DMS 273 treated with DMSO at 0.1 percent for 48 hours (cell line): ENCODE measurements at places on chromosomes 7 and 10.

DNA sequence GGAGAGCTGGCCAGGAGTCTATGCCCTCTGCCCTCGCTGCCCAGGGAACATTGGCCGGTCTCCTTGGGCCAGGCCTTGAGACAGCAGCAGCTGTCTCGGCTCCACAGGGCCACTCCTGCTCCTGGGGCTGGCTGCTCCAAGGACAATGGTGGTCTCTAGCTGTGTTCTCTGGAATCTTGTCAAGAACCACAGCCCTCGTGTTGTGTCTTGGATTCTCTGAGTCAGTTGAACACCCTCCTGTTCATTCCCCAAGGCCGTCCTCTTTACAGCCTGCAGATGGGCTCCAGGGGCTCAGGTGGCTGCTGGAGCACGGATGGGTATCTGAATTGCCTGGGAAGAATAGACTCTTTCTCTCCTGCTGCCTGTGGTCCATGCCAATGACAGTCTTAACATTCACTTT, 511.1 kb downstream of the GLRX3 start:
- DNase-seq: no peak

DNA sequence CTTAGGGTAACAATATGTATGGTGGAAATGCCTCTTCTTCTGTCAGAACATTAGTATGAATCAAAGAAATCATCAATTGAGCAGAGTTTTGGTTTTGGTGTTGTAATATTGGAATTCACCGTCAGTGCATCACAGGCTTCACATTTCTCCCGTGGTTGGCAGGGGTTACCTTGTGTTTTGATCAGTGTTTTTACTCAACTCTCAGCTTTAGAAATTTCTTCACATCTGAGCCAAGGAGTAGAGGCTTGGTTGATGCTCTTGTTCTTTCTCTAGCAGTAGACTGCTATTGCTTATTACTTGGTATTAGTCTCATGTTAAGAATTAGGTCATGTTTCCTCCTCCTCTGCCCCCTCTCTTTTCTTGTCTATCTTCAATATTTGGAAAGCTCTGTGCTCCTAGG, 188.8 kb upstream of the SMIM30 start:
- no peak for DNase-seq

DNA sequence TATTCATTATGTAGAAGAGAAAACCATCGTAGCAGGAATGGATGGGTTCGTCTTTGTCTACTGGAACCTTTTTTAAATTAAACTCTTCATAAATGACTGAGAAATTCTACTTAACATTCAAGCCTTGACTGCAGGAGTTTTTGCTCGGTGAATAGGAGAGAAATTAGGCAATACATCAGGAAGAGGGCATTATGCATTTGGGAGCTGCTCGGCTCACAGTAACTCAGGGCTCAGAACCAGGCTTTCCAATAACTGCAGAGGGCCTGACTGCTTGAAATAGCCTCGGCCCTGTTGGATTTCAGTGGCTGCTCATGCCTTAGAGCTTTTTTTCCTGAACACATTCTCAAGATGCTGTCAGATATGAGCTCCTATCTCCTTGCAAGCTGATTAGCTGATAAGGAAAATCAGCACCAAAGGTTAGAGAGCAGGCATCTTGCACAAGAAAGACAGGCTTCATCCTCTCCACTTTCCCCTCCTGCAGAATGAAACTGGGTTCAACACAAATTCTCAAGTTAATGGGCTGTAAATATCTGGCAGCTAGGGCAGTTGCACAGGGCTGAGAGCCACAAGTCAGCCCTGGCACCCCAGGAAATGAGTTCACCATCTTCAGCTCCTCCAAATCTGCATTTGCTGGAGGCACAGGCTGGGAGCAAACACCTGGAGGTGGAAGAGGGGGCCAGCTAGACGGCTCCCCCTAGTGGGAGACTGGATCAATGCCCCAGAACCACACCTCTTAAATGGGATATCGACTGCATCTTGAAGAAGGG, 24.3 kb downstream of the TECTB start:
- no peak for DNase-seq

- no peak for DNase-seq
These were observed 5.7 kb upstream of the TAS2R40 start for GRCh38 chr7:143216151-143216550.

GRCh38 chr7:151389768-151390597, 19.9 kb downstream of the WDR86 start:
- no peak for DNase-seq

- DNase-seq: no peak
These were observed 39.1 kb upstream of the CALD1 start for GRCh38 chr7:134740376-134740775.

GRCh38 chr10:57925045-57925444, 342.6 kb downstream of the IPMK start:
- DNase-seq: no peak

- DNase-seq: no peak
These were observed 467.3 kb downstream of the PTPRN2 start for GRCh38 chr7:158120316-158120715.

GRCh38 chr7:146150153-146150552, 33.6 kb downstream of the CNTNAP2 start:
- DNase-seq: no peak

- DNase-seq: no peak
These were observed 273.2 kb upstream of the ZNF32 start for GRCh38 chr10:43921881-43922280.

- no peak for DNase-seq
These were observed 63.2 kb upstream of the TOMM7 start for GRCh38 chr7:22885797-22886261.

- DNase-seq: no peak
These were observed 2.8 kb upstream of the GPRIN2 start for GRCh38 chr10:46559231-46559671.
